PC-3 (cell line): ENCODE measurements at places on chromosomes 1 and 21. TPM values are rescaled to one million over a fixed set of nuclear protein-coding genes. Genes with fewer than 3 reads are reported as not detected.
A peak's percentile ranks its signal among the peaks of the same experiment; 100 is the strongest.

RIPPLY3 gene
- 10.0 and 11.4 TPM in 2 replicates for total RNA-seq

COL6A1 gene
- total RNA-seq, result 487 and 628 TPM in 2 replicates

- DNase-seq, result peak; percentile 21
Observed at GRCh38 chr1:41882486-41882885, 36.2 kb downstream of the HIVEP3 start.

DNA sequence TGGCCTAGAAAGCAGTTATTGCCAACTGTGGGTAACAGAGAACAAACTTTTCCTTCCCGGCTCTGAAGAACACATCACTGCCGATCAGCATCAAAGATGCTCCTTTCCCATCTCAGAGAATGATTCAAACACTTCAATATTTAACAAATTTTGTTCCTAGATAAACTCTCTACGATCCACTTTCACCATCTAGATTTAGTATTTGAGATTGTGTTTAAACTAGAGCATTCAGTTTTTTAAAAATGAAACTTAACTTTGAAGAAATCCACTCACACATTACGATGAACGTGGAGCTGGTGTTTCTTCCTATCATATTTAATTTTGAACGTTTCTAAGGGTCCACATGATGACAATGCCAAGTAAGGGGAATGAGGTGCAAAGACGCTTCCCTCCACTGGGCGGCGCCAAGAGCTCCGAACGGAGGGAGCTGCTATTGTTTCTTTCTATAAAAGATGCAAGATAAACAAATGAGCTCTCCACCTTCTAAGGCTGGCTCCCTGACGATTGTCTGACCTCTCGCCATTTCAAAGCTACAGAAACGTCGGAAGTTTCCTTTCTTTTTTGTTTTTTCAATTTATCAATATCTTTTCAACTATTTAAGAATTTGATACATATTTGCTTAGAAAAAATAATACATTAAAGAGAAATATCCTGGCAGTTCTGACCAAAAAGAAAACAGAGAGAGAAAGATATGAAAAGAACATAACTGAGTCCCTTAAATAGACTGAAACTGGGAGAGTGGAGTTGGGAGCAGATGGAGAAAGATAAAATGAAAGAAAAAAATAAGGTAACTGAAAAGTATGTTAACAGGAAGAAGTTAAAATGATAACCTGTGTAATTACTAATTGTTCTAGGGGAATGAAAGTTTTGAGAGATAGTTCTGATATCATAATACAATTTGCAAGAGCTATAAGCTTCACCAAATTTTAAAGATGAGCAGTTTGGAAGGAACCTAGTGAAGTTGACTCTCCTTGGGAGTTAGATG lies 4.4 kb upstream of the BARHL2 start:
- peak; percentile 83 for DNase-seq

GRCh38 chr21:15659753-15660422 lies 69.9 kb upstream of the USP25 start:
- peak; percentile 59 for DNase-seq

- peak; percentile 2 for DNase-seq
Observed at GRCh38 chr1:185419718-185420117, 102.7 kb upstream of the IVNS1ABP start.

TSACC gene
- total RNA-seq, result 0.51 and 1.3 TPM in 2 replicates
